Activated CD8-positive, alpha-beta memory T cell treated with anti-CD3 and anti-CD28 coated beads for 1 hour (primary cell): ENCODE measurements at places on chromosomes 6 and 20.
A peak's percentile ranks its signal among the peaks of the same experiment; 100 is the strongest.

- DNase-seq, result no peak
Observed at GRCh38 chr6:104699593-104700329, 160.0 kb downstream of the HACE1 start.

- DNase-seq, result no peak
Observed at GRCh38 chr6:3825851-3826581, 23.2 kb upstream of the FAM50B start.

- DNase-seq, result no peak
Observed at GRCh38 chr6:13470238-13471140, 16.9 kb downstream of the GFOD1 start.

- DNase-seq, result no peak
Observed at GRCh38 chr6:87027021-87027420, 67.9 kb downstream of the CGA start.

- DNase-seq, result no peak
Observed at GRCh38 chr6:166678426-166678825, 51.4 kb upstream of the RPS6KA2 start.

- no peak for DNase-seq
Observed at GRCh38 chr6:109348226-109348625, 34.0 kb downstream of the CD164 start.

- DNase-seq, result no peak
Observed at GRCh38 chr20:8777911-8778310, 291.0 kb upstream of the PLCB4 start.

GRCh38 chr20:61146023-61146422 lies 106.0 kb upstream of the CDH4 start:
- DNase-seq, result no peak

DNA sequence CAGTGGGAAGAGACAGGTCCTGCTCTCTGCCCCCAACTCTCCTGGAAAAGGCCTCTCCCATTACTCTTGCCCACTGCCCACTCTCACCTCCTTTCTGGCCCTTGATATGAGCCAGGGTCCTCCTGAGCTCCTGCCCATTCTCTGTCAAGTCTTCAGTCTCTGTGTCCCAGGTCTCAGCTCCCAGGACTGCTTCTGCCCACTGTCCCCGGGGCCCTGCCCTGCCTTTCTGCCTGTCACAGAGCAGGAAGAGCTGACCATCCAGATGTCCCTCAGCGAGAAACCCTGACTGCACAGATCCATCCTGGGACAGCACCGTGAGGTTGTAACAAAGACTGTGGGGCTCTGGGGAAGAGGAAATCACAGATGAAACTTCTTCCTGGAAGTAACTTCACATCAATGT lies 22.2 kb downstream of the HLA-F start:
- no peak for DNase-seq

DNA sequence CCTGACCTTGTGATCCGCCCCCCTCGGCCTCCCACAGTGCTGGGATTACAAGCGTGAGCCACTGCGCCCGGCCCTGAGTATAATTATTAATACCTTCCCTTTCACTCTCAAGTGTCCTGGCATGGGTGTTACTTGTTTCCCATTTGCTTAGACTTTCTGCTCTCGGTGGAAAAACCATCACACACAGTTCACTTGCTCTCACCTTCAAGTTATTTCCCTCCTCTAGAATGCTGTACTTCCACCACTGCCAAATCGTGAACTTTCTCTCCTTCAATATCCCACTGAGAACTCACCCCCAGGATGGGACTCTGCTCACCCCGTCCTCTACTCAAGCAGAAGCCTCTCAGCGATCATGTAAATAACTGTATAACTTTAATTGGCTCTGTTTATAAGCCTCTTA lies 4.6 kb upstream of the HIVEP1 start:
- DNase-seq, result no peak

- DNase-seq, result no peak
Observed at GRCh38 chr6:149130508-149130907, 187.0 kb upstream of the TAB2 start.

- no peak for DNase-seq
Observed at GRCh38 chr6:96611342-96611991, 48.5 kb downstream of the FHL5 start.

GRCh38 chr6:80528115-80528514 lies 421.6 kb downstream of the BCKDHB start:
- DNase-seq, result no peak

DNA sequence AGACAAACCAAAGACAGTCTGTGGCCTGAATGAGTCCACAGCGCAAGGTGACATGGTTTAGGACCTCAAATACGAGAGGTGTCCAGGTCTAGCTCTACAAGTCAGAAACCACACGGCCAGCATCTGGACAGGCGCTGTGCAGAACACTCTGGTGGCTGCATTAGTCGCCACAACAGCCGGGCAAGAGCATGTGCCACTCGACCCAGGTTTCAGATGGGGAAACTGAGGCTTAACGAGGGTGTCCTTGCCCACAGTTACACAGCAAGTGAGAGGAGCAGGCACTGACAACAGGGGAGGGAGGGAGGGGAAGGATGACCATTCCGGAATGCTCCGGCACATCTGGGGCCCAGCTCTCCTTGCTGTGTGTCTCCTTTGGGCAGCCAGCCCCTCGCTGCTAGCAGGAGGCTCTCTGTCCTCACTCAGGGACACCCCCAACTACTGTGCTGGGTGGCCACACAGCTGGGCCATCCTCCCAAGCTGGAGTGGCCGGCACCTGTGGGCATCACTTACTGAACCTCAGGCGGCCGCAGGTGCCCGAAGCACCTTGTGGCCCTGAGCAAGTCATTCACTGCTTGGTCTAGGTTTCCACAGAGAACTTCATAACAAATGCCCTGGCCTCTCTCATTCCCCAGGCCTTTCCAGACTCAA lies 6.6 kb downstream of the DLL1 start:
- no peak for DNase-seq

DNA sequence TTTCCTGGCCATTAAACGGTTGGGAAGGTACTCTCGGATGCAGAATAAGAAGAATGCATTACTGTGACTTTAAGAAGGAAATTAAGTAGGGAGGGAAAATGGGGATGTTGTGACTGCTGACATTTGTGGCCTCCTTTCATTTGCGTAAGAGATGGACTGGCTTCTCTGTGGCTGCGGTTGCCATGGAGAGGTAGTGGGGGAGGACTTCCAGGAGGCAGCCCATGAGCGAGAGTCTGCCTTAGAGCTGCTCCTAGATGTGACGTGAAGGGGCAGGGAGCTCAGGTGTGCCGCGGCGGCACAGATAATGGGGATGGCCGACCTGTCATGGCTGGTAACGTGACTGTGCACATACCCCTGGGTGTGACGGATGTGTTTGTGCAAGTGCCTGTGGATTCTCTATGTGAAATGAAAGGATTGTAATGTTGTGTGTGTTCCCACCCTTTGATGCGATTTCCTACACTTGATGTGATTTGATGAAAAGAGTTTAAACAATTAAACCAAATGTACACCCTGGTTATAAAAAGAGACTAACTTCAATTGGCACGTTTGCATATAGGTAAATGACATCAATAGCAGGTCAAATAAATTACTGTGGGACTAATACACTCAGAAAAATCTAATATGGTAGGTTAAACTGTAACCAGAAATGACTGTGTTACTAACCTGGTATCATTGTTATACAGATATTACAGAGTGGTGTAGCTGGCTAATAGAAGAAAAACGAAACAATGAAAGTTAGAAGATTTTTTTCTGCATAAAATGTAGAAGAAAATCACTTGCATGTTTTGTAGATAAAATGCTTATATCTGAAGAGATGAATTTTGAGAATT lies 48.9 kb downstream of the HIVEP1 start:
- DNase-seq, result peak; percentile 63

- DNase-seq, result no peak
Observed at GRCh38 chr6:43420012-43420709, 7.2 kb upstream of the ABCC10 start.

DNA sequence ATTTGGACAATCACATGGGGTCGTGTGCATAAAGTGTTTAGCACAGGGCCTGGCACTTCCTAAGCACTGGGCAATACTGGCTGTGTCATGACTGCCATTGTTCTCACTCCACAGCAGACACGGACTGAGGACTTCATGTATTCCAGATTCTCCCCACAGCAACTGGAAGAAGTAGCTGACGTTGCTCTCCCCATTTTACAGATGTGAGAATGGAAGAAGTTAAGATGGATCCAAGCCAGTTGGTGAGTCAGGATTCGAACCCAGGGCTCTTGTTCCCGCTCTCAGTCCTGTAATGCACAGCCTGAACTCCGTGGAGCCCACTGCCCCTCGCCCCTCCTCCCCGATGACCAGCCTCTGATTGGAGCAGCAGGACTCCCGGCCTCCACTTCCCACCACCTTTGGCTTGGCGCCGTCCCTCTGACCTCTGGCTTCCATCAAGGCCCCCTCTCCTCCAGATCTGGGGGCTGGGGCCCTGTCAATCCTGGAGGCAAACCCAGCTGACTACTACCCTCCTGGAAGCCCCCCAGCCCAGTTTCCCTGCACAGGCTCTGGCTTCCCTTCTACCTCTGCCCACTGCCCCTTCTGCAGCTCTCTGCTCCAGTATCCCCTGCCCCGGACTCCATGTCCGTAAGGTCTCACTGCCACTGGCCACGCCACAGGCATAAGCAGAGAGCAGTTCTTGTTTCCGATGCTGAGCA lies 12.7 kb downstream of the NOL4L start:
- DNase-seq, result no peak

DNA sequence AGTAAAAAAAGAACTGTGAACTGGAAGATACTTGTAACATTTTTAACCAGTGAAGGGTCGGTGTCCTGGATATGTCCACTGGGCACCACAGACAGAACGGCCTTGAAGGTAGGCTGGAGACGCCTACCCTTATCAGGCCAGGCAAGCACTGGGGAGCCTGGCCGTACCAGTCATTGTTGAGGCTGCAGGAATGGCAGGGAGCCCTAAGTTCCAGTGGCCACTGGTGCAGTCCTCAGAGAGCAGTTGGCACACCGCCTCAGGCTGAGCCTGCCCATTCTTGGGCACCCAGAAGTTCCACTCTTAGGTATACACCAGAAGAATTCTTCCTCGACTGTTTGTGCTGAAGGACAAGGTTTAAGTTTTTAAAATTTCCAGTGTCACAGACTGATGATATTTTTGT lies 20.5 kb downstream of the DNAJC5 start:
- DNase-seq, result no peak

GRCh38 chr6:43373252-43373875 lies 3.9 kb upstream of the ZNF318 start:
- DNase-seq, result no peak

- peak; percentile 85 for DNase-seq
Observed at GRCh38 chr6:90274451-90275030, 22.1 kb downstream of the BACH2 start.

DNA sequence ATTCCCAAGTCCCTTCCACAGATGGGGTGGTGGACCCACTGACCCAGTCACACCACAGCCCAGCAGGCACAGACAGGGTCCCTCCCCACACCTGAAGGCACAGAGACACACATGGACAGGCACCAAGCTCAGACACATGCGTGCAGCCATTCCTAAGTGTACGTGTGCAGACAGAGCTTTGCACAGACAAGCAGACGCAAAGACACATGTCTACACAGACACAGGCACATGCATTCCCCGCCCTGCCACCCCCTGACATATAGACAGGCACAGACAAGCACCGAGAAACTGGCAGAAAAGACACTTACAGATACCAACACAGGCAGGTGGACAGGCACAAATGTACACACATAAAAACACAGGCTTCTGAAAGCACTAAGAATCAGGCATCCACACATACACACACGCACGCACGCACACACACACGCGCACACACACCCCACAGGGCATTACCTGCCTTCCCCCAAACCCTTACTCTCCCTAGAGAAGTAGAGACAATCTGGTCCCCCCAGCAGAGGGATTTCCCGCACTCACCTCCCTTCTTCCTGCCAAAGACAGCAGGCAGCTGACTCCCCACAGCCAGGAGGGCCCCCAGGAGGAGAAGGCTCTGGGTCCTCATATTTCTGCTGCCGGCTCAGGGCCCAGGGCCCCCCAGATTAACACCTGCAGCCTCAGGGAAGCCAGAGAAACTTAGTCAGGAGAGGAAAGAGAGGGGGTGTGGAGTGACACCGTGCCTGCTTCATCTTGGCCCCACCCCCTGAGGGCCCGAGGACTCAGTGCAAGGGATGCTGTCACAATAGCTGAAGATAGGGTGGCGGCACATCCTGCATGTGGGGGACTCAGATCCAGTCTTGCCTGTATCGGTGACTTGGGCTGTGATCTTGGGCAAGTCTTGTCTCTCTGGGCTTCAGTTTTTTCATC lies at the start of gene WFDC5:
WFDC5 (minus strand) TSS at position 710 of the 921 bp plus-strand sequence; CDS start at position 619, 91 bp downstream.
- DNase-seq, result no peak

DNA sequence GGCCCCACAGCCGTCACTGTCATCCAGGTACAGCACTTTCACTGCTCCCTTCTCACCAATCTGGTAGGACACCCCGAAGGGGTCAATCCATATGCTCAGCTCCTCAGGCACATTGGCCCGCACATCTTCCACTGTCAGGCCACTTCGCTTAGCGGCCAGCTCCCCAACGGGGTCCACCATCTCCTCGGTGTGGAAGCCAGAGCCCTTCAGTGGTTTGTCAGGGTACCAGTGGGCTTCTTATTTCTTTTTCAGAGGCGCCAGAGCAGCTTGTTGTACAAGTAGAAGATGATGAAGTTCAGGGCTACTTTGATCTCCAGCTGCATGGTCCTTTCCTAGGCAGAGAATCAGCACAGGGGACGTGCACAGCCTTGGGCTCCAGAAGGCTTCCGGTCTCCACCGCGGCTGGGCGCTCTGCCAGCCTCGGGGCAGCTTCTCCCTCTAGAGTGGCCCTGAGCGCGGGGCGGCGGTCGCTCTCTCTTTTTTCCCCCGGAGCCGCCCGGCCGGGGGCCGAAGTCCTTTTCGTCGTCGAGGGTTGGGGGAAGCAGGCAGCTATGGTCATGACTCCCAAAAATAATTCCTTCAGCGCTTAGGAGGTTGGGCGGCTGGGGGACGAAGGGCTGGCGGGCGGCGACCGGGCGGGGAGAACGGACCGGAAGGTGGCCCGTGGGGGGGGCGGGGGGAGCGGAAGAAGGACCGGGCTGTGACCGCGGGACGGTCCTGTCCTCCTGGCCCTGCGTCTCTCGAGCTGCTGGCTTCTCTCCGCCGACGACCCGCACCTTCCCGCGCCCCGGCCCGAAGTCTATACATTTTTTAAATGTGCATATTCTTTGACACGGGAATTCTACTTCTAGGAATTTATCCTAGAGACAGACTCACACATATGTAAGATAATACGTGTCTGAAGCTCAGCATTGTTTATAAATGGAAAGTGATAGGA lies 6.5 kb upstream of the ZSCAN9 start:
- DNase-seq, result no peak

- no peak for DNase-seq
Observed at GRCh38 chr6:149961728-149962425, 1.9 kb upstream of the ULBP1 start.

GRCh38 chr20:62766716-62767115 lies 29.6 kb upstream of the MRGBP start:
- no peak for DNase-seq

- no peak for DNase-seq
Observed at GRCh38 chr6:157457787-157458186, 76.8 kb downstream of the ZDHHC14 start.

DNA sequence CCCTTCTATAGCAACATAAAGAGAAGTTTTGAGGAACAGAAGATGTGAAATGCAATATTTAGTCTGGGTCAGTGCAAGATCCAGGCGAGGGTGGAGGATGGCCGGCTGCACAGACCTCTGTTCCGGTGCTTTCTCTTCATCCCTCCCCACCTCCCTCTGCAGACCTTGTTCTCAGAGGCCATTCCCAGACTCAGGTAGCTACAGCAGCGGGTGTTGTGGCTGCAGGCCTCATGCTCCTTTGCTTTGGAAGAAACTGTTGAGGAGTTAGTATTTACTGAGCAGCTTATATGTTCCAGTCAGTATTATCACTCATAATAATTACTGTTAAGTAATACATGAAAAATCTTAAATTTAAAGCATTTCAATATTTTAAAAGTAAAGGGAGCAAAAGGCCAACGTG lies 1.7 kb downstream of the BTN3A3 start:
- no peak for DNase-seq

- no peak for DNase-seq
Observed at GRCh38 chr20:50282592-50283241, 92.1 kb downstream of the CEBPB start.
